ENCODE measurements at places on chromosomes 3 and 15.
A peak's percentile ranks its signal among the peaks of the same experiment; 100 is the strongest.

DNA sequence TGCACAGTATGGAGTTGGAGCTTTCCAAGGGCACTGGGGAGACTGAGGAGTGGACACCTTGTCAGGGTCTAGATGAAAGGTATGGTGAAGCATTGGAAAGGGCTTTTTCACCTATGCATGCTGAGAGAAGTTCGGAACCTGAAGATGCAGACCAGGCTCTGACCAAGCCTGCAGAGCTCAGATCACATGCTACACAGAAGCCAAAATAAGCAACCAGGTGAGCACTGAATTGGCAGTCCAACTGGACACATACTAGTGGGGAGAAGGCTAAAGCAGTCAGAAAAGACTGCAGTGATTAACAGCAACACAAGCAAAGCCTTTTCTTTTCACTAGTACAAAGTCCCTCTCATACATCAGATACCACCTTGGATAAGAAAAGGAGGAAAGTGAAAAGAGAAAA, 238.3 kb upstream of the PLSCR5 start:
- no peak for DNase-seq

- DNase-seq: no peak
Observed at GRCh38 chr3:61522060-61522459, 39.3 kb upstream of the PTPRG start.

DNA sequence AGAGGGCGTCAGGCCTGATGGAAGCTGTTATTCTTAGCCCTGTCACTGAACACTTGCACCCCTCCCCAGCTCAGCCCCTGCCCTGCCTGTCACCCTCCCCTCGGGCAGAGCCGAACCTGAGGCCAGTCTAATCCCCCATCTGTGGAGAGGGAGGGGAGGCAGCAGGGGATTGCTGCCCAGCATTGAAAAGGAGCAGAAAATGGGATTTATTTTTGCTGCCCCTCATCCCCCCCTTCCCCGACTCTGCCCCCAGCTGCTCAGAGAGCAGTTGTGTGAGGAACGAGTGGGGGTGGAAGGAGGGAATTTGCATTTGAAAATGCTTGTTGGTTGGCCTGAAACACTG, 71.6 kb downstream of the EPHB3 start:
- DNase-seq: no peak

DNA sequence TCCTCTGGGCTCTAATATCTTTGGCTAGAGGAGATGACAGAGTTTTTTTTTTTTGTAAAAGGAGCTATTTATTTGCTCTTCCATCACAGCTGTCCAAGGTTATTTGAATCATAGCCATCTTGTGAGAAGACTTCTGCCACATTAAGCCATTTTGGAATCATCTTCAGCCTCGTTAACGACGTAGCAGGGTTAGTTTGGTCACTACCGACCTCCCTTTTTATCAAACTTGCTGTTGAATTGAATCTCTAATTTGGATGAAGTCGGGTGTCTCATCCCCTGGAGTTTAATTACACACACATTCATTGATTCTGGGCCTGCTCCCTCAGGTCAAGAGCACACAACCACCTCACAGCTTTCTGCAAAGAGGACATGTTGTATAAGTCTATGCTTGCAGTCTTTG, 238.7 kb downstream of the CPNE4 start:
- no peak for DNase-seq

DNA sequence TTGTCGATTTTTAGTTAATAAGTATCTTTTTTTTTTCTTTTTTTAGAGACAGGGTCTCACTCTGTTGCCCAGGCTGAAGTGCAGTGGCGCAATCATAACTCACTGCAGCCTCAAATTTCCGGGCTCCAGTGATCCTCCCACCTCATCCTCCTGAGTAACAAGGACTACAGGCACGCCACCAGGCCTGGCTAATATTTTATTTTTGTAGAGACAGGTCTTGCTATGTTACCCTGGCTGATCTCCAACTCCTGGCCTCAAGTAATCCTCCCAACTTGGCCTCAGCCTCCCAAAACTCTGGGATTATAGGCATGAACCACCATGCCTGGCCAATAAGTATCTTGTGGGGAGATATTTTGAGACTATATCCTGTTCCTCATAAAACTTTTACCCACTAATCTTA, 29.4 kb upstream of the ARID3B start:
- DNase-seq: no peak

DNA sequence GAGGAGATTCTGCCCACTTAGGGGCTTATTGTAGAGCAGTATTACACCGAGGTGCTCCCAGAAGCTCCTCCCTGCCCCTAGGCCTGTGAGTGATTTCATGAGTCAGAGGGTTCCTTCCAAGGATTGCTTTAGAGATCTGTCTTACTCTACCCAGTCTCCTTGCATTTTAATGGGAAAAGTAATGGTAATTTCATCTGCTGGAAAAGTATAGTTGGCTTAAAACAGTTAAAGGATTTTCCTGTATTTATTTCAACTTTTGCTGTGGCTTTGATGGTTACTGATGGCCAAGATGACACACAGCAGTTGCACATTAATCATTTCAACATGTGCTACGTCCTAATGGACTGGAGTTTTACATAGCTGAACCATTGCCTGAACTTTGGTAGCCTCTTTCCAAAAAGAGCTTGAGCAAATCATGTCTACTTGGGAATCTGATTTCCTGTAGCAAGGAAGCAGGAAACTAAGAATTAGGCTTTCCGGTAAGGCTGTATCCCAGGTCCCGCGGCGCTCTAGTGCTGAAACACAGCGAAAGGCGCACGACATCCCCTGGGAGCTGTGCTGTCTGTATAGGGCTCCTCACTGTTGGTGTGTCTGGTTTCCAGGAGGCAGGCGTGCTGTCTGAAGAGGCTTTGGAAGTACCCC, 9.2 kb upstream of the PGPEP1L start:
- DNase-seq: peak; percentile 83

- no peak for DNase-seq
Observed at GRCh38 chr15:25181293-25182097, 226.7 kb downstream of the SNRPN start.

DNA sequence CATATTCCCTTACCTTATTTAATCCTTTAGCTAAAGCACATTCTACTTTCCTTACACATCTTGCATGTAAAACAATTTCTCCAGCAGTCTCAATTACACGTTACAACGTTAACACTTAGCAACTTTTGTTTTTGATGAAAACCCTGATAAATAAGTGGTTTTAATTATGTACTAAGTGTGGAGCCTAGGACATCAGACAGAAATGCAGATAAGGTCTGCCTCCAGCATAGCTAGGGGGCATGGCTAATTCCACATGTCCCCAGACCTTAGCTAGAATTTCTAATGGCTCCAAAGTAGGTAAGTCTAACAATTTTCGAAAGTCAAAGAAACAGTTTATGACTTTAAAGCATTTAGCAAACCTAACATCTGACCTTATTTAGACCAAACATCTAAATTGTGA, 77.4 kb upstream of the TERB2 start:
- DNase-seq: no peak

- no peak for DNase-seq
Observed at GRCh38 chr3:55875113-55875512, 388.0 kb upstream of the WNT5A start.

- DNase-seq: no peak
Observed at GRCh38 chr15:91282486-91282885, 182.4 kb downstream of the SV2B start.

DNA sequence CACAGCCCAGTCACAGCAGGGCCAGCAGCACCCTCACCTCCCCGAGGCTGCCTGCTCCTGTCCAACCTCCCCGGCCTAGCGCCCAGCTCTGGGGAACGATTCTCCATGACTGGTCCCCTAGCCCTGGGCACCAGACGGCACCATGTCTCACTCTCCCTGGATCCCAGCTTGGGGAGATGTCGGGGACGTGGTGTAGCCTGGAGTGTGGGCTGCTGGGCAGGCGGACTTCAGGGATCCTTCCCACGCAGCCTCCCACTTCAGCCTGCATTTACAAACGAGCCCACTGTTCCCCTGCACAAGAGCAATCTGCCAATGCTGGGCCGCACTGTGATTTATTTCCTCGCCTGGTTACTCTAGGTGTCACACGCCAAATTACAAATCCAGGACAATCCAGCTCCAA, 31.3 kb downstream of the NUP210 start:
- no peak for DNase-seq

GRCh38 chr15:31901501-31901900, 128.8 kb upstream of the CHRNA7 start:
- no peak for DNase-seq

DNA sequence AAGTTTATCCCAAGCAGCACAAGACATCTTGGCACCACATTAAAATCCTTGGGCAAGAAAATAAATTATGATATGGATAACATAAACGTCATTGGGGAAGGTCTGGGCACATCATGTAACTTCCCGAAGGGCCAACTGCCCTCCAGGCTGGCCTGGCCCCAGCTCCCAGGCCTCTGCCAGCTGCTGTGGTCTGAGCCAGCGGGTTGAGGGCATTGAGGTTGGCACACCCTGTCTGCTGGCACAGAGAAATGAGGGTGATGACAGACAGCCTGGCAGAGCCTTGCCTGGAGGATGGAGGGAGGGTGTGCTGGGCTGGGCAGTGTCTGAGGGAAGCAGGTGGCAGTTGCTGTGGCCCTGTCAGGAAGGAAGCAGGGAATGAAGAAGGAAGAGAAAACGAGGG, 3.3 kb upstream of the RBSN start:
- no peak for DNase-seq

GRCh38 chr3:15083252-15083651, 15.7 kb downstream of the RBSN start:
- DNase-seq: no peak

DNA sequence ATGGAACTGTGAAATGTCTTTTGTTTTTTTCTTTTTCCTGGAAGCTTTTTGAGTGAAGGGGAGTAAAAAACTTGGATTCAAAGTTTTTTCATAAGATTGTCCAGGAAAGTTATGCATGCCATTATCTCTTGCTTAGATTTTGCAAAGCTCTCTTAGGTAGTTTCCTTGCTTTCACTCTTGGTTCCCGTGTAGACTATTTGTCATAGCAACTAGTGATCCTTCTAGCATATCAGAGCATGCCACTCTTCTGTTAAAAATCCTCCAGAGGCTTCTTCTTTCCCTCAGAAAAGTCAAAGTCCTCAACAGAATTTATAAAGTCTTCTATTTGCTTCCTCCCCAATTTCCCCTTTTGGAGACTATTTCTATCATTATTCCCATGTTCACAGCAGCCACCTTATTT, 21.1 kb downstream of the GTF2E1 start:
- DNase-seq: no peak

DNA sequence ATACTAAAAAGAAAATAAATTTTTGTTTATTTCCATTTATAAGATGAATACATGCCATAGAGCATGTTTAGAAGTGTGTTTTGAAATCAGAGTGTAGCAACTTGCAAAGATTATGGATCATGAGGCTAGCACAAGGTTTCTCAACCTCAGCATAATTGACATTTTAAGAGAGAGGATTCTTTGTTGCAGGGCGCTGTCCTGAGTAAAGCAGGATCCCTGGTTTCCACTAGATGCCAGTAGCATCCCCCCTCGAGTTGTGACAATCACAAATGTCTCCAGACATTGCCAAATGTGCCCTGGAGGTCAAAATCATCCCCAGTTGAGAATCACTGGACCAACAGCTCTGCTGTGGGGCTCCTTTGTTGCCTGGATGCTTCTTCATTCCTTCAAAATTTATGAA, 128.5 kb upstream of the RBMS3 start:
- DNase-seq: peak; percentile 62

DNA sequence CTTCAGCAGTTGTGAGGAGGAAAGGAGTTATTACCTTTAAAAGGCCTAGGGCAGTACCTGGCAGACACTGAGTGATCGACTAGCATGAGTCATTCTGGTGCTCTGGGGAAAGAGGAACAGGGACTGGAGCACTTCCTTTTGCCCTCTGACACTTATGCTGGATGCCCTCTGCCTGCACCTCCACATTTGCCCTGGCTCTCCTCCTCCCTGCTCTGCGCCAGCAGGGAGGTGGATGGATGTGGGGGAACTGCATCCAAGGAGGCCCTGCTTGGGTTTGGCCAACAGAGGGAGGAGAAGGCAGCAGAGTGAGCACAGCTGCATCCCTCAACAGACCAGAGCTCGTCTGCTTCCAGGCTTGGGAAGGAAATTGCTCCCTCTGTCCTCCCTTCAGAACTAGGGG, 75.0 kb downstream of the SEMA5B start:
- peak; percentile 20 for DNase-seq

- DNase-seq: peak; percentile 30
Observed at GRCh38 chr3:113354307-113354706, 87.0 kb downstream of the CFAP44 start.

DNA sequence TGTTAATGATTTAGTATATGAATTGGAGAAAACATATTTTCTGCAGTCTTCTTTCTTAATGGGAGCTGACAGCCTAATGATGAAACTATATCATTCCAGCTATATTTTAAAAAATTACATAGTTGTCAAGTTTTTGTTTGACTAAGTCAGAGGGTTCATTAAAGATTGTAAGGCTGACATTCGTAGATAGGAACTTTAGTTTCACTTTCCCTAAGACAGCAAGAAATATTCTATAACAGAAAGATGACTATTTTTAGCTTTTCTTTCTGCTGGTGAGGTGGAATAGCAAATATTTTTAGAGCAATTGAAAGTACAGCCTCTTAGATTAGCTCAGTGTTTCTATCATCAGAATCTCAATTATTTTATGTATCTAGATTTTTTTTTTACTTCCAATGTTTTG, 60.2 kb downstream of the PIAS1 start:
- peak; percentile 43 for DNase-seq

DNA sequence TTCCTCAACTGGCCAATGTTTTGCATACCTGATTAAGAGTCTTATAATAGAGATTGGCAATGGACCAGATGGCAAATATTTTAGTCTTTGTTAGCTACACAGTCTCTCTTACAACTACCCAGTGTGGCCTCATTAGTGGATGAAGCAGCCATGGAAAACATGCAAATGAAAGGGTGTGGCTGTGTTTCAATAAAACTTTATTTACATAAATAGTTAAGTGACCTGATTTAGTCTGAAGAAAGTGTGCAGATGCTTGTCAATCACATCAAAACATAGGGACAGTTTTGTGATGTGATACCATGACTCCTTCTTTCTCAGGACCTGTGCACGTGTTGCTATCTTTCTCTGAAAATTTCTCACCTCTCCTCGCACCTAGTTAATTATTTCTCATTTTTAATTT, 309.8 kb upstream of the GRM7 start:
- no peak for DNase-seq

GRCh38 chr15:98628216-98628615, 20.1 kb upstream of the IGF1R start:
- no peak for DNase-seq

DNA sequence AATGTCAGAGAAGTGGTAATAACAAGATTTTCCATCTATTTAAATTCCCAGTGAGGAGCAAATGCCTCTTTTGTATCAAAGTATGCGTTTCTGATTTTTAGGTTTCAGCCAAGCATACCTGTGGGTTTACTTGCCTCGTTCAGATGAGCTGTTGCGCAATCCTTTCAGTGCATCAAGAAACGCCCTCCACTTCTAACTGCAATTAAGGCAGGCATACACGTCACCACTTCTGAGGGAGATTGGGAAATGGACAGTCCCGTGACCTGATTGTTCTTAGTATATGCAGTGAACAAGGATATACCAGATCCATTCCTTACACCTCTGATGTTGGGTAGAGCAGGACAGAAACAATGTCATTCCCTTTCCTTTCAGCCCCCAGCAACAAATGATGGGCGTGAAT, 219.0 kb downstream of the ITPR1 start:
- peak; percentile 81 for DNase-seq

- no peak for DNase-seq
Observed at GRCh38 chr3:182464513-182465145, 328.7 kb upstream of the ATP11B start.

GRCh38 chr15:55434989-55435825, 26.9 kb downstream of the PIERCE2 start:
- DNase-seq: peak; percentile 62

Measured in RPMI7951 (cell line).